ENCODE measurements at places on chromosomes 6 and 20. TPM values are rescaled to one million over a fixed set of nuclear protein-coding genes. Genes with fewer than 3 reads are reported as not detected.

DNA sequence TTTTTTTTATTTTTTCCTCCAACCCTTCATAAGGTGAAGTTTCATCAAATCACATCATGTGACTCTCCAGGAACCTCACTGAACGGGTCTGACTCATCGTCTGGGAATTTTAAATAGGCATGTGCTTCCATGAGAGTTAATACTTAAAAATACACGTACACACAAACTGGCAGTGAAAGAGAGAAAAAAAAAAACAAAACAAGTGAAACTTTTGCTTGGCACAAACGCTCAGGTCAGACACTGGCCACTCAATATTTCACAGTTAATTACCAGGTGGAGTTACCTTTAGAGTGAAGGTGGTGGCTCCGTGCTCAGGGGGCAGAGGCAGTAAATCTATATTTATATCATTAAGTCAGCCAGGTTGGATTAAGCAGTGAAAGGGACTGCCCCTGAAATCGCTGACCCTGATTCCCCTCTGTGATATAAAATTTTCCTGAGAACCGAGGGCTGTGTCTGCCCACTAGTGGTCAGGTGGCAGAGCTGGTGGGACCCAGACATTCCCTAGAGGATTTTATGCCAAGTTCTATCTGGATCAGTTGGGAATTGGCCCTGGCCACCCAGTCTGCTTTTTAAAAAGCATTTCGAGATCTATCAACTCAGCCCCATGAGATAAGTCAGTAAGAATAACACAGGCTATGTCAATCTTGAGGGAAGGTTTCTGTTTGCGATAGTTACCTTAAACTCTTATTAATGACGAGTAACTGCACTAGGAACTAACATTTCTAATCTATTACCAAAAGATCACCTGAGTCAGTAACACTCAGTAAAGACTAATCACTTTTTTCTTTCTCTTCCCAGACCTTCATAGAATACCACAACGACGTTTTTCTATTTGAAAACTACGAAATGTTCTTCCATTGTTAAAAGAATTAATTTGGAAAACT lies 259.1 kb downstream of the HDGFL1 start:
- peak; percentile 86 for DNase-seq

GRCh38 chr6:164133095-164133494 lies 718.6 kb downstream of the QKI start:
- DNase-seq, result no peak

GRCh38 chr6:84547341-84547801 lies 217.0 kb downstream of the TBX18 start:
- DNase-seq, result no peak

Gene FAM217A
- not detected for total RNA-seq

DNA sequence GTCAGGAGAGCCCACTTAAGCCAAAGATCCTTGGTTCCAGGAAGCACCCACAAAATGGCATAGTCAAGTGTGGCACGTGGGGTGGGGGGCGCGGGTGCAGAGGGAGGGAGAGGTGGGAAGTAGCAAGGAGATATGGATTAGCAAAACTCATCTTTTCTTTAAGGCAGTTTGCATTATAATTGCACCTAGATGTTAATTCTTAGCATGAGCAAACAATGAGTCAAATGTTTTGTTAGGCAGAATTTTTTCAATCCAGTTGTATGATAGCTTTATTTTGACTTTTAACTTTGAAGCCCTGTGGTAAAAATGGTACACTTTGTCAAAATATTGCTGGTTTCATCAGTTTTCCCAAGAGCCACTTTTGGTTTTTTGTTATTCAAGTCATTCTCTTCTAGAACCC lies 15.0 kb downstream of the SCAND1 start:
- DNase-seq, result no peak

DNA sequence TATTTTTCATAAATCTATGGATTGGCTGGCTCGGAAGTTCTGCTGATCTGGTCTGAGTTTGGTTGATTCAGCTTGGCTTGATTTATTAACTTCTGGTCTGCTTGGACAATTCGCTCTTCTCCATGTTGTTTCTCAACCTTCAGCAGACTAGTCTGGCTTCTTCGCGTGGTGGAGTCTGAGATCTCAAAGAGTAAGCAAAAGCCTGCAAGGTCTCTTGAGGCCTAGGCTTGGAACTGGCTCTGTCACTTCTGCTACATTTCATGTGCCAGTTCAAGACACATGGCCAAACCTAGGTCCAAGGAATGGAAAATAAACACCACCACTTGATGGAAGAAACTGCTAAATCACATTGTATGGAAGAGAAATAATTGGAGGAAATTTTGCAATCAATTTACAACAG lies 115.1 kb upstream of the JAG1 start:
- DNase-seq, result no peak

DNA sequence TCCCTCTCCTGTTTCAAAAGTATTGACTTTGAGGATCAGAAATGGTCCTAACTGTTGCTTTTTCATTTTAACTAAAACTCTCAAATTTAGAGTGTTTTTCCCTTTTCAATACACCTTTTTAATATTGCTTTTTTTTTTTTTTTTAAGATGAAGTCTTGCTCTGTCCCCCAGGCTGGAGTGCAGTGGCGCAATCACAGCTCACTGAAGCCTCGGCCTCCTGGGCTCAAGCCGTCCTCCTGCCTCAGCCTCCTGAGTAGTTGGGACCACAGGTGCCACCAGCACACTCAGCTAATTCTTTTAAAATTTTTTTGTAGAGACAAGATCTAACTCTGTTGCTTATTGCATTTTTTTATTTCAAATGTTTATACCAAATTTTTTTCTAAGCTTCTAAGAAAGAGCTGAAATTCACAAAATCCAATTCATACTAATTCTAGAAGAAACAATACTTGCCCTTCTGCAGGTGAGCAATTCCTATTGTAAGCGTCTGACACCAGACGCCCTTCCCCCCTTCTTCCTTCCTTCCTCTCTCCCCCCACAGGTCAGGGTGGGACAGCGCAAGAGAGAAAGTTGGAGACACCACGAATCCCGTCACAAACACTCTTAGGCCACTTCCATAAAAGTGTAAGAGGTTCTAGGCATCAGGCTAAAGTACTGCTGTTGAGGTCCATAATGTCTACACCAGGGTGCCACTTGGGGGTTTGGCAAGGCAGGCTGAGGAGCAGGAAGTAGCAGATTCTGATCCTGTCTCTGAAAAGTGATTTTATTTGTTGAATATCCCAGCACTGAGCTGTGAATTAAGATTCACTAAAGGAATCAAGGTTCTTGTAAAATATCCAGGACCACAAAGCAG lies 12.8 kb downstream of the DLL1 start:
- no peak for DNase-seq

DNA sequence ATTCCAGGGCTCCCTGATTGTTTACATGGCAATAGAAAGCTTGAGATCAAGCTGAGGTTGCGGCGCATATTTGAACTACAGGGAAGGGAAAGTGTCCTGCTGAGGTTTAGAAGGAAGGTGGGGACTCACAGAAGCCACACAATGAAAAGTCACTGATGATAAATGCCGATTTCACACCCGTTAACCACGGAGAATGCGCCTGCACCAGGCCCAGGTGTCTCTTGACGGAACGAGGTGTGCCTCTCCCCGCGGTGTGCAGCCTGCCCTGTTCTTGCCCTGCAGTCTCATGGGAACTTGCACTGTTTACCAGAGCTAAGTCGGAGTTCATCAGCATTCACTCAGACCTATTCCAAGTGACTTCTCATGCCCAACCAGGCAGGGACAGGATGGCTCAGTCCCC lies 90.3 kb downstream of the LY86 start:
- DNase-seq, result no peak

DNA sequence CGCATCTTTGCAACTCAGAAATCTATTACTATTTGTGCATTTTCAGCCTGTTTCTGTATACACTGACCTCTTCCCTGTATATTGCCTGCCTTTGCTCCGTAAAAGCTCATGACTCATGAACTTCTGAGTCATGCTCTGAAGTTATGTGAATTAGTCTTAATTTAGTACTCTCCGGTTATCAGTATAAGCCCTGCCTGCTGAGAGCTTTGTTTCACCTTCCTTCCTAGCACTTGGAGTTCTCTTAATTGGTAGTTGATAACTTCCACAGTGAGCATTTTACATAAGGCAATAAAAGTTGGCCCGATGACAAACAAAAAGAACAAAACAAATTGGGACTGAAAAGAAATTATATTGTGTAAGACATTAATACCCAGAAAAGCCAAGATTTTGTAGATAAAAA lies 231.4 kb downstream of the GJA1 start:
- peak; percentile 76 for DNase-seq

DNA sequence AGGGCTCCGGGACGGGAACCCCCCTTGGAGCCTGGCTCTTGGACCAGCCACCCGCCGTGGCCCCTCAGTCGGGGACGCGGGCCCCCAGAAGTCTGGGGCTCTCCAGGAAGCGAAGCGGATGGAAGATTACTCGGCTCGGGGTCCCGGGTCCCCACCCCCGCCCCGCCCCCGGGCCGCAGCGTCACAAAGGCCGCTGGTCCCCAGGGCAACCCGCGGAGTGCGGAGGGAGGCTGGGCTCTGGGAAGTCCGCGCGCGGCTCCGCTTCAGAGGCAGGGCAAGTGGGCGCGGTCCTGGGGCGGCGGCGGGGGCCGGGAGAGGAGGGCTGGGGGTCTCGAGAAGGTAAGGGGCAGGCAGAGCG lies at the start of gene FNDC11:
Gene FNDC11 (plus strand): TSS at position 227 of the 358 bp plus-strand sequence. CDS start 1,505 bp downstream, outside the sequence.
- DNase-seq, result no peak

GRCh38 chr20:32052090-32052777 lies at the start of gene HCK:
TSS of gene HCK (plus strand) at chr20:32052242.
- DNase-seq, result no peak

DNA sequence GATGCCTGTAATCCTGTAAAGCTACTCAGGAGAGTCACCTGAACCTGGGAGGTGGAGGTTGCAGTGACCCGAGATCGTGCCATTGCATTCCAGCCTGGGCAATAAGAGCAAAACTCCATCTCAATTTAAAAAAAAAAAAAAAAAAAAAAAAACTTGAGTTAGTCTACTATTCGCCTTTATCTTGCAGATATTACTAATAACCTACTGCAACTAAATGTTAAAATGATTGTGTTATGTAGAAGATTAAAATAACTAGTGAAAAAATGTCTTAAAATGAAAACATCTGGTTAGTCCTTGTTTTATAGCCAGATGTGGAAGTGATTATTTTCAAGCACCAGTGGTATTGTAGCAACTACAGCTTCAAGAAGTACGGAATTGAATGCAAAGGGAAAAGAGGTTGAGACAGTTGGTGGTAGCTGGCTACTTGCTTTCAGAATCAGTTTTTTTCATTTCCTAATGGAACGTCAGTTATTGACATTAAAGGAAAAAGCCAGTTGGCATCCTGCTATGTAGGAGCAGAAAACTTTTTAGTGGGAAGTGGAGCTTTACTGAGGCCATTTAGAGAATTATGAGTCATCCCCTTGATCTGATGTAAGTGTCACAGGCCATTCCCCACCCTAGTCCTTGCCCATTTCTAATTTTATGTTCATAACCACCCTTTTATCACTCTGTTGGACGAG lies 43.8 kb upstream of the DYNLRB1 start:
- peak; percentile 39 for DNase-seq

DNA sequence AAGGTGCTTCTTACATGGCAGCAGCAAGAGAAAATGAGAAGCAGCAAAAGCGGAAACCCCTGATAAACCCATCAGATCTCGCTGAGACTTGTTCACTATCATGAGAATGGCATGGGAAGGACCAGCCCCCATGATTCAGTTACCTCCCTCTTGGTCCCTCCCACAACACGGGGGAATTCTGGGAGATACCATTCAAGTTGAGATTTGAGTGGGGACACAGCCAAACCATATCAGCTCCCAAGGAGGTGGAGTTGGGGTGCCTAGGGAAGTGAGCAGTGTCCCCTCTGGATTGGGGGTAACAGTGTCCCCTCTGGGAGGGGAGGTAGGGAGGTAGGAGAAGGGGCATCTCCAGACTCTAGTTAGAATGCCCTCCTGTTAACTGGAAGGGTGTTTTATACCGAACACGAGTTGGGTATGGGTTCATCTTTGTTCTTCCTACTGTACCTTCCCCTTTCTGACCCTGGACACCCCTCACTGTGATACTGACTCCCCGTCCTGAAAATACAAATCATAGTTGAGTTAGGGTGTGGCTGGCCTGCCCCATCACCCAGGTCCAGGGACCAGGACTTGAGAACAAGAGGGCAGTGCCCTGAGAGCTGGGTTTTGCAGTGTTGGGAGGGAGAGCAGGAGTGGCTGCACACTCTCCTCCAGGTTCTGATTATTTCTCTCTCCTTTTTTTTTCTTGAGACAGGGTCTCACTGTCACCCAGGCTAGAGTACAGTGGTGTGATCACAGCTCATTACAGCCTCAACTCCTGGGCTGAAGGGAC lies 62.0 kb downstream of the EFCAB8 start:
- DNase-seq, result no peak

DNA sequence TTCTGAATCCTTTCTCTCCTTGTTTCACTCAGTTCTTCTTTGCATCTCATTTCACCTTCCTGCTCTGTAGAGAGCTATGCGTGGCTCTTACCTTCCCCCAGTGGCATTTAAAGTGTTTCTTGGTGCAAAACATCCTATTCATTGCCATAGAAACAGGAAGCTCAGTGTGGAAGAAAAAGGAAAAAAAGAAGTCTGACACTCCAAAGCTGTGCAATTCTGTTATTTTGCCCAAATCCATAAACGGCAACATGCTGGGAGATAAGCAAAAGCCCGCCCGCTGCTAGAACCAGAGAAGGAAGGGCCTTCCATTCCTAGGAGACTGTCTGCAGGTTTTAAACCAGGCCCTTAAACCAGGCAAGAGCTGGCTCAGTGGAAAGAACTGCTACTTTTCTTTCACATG lies 247.1 kb downstream of the HIVEP2 start:
- no peak for DNase-seq

Gene SMPDL3A
- 6.8 TPM for total RNA-seq

GRCh38 chr6:87279196-87279595 lies 43.2 kb upstream of the SMIM8 start:
- no peak for DNase-seq

- no peak for DNase-seq
These were observed 1.9 kb downstream of the MKKS start for GRCh38 chr20:10432079-10432478.

GRCh38 chr6:13395272-13396237 lies 67.2 kb upstream of the TBC1D7 start:
- DNase-seq, result peak; percentile 59

Gene FABP7
- not detected for total RNA-seq

Gene PKHD1
- total RNA-seq, result not detected

Gene ASIP
- total RNA-seq, result not detected

Gene ACTL10
- 1.8 TPM for total RNA-seq

DNA sequence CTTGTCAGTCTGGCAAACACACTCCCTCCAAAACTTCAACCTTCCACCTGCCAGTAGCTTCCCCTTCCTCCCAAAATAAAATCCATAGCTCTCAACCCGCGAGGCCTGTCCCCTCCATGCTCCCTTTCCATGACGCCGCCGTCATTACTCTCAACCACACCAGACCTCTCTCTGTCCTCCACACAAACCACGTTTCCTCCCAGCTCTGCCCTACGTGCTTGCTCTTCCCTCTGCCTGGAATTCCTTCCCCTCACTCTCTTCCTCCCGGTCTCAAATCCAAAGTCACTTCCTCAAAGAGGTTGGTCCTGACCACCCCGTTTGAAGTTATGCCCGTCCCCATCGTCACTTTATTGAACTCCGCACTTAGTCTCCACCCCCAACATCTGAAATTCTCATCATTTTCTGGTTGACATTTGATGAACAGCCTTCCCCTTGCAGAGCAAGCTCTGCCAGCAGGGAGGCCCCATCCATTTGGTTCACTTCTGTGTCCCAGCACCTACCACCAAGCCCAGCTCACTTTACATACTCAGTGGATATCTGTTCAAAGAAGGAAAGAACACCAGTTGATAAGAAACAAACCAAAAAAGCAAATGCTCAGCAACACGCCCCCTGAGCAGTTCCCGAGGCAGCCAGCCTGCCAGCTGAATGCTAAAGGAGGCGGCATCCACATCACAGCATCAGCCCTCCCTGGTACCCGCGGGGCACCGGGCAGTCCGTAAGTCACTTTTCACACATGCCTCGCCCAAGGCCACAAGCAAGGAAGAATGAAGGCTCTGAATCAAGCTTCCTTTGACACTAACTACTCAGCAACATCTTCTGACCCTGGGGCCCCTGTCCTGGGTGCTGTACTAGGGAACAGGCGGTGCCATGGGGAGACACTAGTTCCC lies 125.0 kb downstream of the NFATC2 start:
- DNase-seq, result no peak

Gene HTR1B
- total RNA-seq, result 0.15 TPM
